ENCODE measurements at places on chromosomes 13 and 19.

DNA sequence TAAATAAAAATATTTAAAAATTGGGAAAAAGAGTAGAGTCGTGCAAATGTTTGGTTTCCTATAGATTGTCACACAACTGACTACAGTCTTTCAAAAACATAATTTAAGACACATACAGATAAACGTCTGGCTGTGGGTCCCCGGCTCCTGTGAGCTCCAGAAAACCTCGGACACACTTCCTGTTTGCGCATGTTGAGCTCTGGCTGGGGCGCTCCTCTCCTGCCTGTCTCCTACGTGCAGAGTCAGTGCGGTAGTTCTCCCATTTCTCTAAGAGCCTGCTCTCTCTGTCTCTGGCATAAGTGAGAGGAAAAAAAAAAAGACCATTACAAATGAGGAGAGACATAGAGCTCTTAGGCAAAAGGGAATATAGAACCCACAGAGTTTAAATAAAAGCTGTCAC is 128.2 kb upstream of the OBI1 start:
- DNase-seq, result no peak

DNA sequence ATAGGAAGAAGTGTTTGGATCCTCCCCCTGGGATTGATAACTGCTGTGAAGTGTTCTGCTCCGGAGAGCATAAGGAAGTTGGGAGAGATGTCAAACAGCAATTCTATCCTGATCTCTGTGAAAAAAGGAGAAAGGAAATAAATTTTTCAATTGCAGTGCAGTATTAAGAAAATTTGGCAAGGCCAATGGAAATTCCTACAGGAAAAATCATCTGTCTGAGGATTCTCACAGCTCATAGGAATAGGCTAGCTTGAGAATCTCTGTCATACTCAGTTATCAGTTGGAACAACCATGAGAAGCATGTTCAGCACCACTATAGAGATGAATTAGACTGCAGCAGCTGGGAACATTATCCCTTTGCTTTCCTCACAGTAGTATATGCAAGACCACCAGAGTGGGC is 1238.9 kb upstream of the MIR17HG start:
- no peak for DNase-seq

GRCh38 chr13:113766035-113766800 is 7.2 kb downstream of the TMEM255B start:
- DNase-seq, result no peak

DNA sequence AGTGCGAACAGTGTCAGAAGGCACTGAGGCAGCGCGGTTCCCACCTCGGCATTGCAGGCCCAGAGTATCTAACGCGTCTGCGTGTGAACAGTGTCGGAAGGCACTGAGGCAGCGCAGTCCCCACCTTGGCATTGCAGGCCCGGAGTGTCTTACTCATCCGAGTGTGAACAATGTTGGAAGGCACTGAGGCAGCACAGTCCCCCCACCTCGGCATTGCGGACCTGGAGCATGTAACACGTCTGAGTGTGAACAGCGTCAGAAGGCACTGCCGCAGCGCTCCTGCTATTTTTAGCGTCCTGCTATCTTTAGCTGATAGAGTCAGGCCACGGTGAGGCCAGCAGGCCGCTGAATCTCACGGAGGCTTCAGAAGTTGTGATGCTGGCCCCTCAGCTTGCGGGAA is 39.6 kb downstream of the ATP11A start:
- no peak for DNase-seq

- no peak for DNase-seq
Observed at GRCh38 chr13:71274923-71275608, 591.9 kb downstream of the DACH1 start.

DNA sequence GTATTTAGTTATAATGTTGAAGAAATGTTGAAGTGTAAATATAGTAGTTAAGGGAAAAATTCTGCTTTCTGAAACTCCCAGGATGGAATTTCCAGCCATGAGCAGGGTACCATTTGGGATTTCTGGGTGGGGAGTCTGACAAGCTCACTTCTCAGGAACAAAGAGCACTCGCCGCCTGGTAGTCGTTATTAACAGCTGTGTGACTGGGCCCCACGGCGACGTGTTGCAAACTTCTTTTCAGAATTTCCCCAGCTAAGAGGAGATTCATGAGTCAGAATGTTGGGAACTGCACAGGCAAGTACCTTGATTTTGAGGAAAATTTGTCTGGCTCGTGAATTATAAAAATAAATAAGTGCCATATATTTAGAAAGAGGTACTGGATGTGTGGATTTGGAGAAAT is 103.7 kb downstream of the LACC1 start:
- DNase-seq, result no peak

- DNase-seq, result no peak
Observed at GRCh38 chr13:101795025-101795424, 342.6 kb downstream of the ITGBL1 start.

DNA sequence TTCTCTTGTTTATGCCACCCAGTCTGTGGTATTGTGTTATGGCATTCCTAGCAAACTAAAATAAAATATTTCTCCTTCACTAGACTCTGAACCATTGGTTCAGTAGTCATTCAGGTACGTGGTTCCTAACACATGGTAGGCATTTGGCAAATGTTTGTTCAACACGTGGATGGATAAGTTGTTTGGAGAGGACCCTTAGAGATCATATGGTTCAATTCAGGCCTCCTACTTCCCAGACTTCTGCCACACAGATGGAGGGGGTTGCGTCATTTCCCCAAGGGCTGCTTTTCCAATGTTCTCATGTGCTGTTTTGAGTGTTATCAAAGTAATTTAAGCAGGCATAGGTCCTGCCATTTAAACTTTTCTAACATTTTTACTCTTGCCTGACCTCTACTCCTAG is 6.7 kb downstream of the CXCL17 start:
- DNase-seq, result no peak

GRCh38 chr19:6421075-6422014 is 3.3 kb downstream of the KHSRP start:
- no peak for DNase-seq

All from anterior cingulate cortex (tissue), 58 donors.